ENCODE measurements at places on chromosomes 7 and 10. TPM values are rescaled to one million over a fixed set of nuclear protein-coding genes. Genes with fewer than 3 reads are reported as not detected.

- no peak overlapping the region for H3K27ac ChIP-seq
- H3K27me3 ChIP-seq: peaks cover 4% of the 10 kb centered on the region
- no peaks in the 10 kb centered on the region for H3K4me1 ChIP-seq
- no peak overlapping the region for H3K4me3 ChIP-seq
- no peak for DNase-seq
Observed at GRCh38 chr7:23334482-23335056, 35.4 kb downstream of the MALSU1 start.

- no peaks in the 10 kb centered on the region for H3K4me1 ChIP-seq
- no peak overlapping the region for H3K4me3 ChIP-seq
- H3K36me3 ChIP-seq: no peaks in the 10 kb centered on the region
- H3K27ac ChIP-seq: no peak overlapping the region
- no peak for DNase-seq
- H3K27me3 ChIP-seq: no peaks in the 10 kb centered on the region
Observed at GRCh38 chr7:26451997-26452396, 160.3 kb downstream of the SNX10 start.

GRCh38 chr10:50410066-50410811 is 158.9 kb upstream of the ASAH2 start:
- H3K36me3 ChIP-seq: no peaks in the 10 kb centered on the region
- H3K27me3 ChIP-seq: no peaks in the 10 kb centered on the region
- no peak for DNase-seq
- no peaks in the 10 kb centered on the region for H3K4me1 ChIP-seq
- H3K27ac ChIP-seq: no peak overlapping the region

Gene VAX1
- total RNA-seq: not detected

Gene ACTR3C
- total RNA-seq: 1.9 TPM

- no peaks in the 10 kb centered on the region for H3K4me1 ChIP-seq
- H3K36me3 ChIP-seq: no peaks in the 10 kb centered on the region
- no peak for DNase-seq
- H3K4me3 ChIP-seq: no peak overlapping the region
- H3K27ac ChIP-seq: no peak overlapping the region
- H3K27me3 ChIP-seq: no peaks in the 10 kb centered on the region
Observed at GRCh38 chr7:121286186-121286585, 42.6 kb upstream of the WNT16 start.

Gene XRCC2
- 0.41 TPM for total RNA-seq

DNA sequence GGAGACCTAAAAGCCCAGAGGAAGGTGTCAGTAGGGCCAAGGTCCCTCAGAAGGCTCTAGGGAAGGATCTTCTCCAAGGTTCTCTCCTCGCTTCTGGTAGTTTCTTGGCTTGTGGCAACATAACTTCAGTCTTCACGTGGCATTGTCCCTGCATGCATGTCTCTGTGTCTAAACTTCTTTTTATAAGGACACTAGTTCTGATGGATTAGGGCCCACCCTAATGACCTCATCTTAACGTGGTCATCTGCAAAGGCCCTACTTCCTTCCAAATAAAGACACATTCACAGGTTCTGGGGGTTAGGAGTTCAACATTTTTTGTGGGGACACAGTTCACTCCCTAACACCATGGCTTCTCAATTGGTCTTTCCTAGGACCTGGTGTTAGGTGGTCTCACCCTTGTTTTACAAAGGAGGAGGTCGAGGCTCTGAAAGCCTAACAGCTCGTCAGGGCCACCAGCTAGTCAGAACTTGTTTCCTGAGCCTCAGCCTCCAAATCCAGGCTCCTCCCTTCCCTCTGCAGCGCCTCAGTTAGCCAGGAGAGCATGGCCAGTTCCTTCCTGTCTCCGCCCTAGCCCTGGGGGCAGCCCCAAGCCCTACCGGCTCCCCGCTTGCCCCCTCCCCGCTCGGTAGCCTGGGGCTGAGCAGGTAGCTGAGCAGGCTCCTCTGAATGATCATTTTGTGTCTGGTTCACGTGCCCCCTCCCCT is 109.7 kb upstream of the PPIF start:
- no peaks in the 10 kb centered on the region for H3K36me3 ChIP-seq
- H3K27ac ChIP-seq: no peak overlapping the region

GRCh38 chr10:22597138-22597537 is 117.2 kb downstream of the PIP4K2A start:
- H3K4me1 ChIP-seq: peaks cover 74% of the 10 kb centered on the region
- H3K27ac ChIP-seq: no peak overlapping the region
- H3K36me3 ChIP-seq: peaks cover 53% of the 10 kb centered on the region
- no peak overlapping the region for H3K4me3 ChIP-seq

- peaks cover 22% of the 10 kb centered on the region for H3K4me1 ChIP-seq
- peaks cover 24% of the 10 kb centered on the region for H3K36me3 ChIP-seq
- H3K27ac ChIP-seq: peak overlapping the region; percentile 36
- H3K4me3 ChIP-seq: peak overlapping the region; percentile 75
- DNase-seq: no peak
- H3K27me3 ChIP-seq: no peaks in the 10 kb centered on the region
Observed at GRCh38 chr7:87345962-87346371, 503 bp downstream of the CROT start.

GRCh38 chr7:47785923-47786556 is 162.2 kb downstream of the PKD1L1 start:
- no peaks in the 10 kb centered on the region for H3K27me3 ChIP-seq
- no peak overlapping the region for H3K4me3 ChIP-seq
- H3K27ac ChIP-seq: no peak overlapping the region
- no peaks in the 10 kb centered on the region for H3K4me1 ChIP-seq
- no peak for DNase-seq

DNA sequence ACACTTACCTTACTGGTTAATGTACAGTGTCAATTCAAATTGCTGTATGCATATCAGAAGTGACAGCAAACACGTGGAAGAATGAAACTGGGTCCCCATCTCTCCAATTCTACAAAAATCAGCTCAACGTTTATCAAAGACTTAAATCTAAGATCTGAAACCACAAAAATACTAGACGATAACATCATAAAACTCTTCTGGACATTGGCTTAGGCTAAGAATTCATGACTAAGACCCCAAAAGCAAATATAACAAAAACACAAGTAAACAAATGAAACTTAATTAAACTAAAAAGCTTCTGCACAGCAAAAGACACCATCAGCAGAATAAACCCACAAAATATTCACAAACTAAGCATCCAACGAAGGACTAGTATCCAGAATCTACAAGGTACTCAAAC is 35.9 kb upstream of the PFKP start:
- no peak for DNase-seq
- no peaks in the 10 kb centered on the region for H3K4me1 ChIP-seq
- H3K4me3 ChIP-seq: no peak overlapping the region
- H3K27ac ChIP-seq: no peak overlapping the region

GRCh38 chr10:61987537-61987936 is 86.0 kb downstream of the ARID5B start:
- peak overlapping the region; percentile 17 for H3K4me3 ChIP-seq
- H3K27me3 ChIP-seq: no peaks in the 10 kb centered on the region
- DNase-seq: no peak
- peaks cover 24% of the 10 kb centered on the region for H3K4me1 ChIP-seq
- H3K27ac ChIP-seq: no peak overlapping the region

Gene FGFR2
- total RNA-seq: 0.22 TPM

Measured in CD4-positive, alpha-beta T cell (primary cell).